ENCODE measurements at places on chromosomes 4 and X.
A peak's percentile ranks its signal among the peaks of the same experiment; 100 is the strongest.

GRCh38 chrX:111041018-111041462, 55.0 kb upstream of the PAK3 start:
- DNase-seq: peak; percentile 88

GRCh38 chr4:123517176-123517575, 120.6 kb downstream of the SPRY1 start:
- DNase-seq: no peak

DNA sequence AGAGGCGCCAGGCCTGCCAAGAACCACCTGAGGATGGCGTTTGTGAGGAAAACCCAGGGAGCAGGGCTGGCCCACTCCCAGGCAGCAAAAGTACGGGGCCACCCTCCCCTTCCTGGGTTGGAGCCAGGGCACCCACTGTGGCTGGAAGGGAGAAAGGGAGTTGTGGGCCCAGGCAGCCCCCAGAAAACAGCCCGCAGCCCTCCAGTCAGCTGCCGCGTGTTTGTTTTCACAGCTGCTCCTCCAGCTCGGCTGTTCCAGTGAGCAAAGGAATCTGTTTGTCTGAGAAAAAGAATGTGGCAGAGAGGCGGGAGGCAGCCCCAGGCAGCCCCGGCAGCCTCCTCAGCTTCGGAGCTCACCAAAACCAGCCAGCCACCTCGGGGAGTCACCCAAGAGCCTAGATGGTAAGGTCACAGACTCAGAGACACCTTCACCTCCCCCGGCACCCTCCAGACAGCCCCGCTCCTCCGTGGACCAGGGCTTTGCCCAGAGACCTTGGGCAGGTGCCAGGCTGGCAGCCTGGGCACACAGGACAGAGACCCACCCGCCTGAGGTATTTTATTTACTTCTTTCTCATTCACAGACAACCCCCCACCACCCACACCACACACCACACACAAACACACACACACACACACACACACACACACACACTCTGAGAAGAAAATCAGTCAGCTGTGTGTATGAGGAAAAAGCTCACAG, 338.1 kb downstream of the BCOR start:
- DNase-seq: peak; percentile 86

- DNase-seq: no peak
Observed at GRCh38 chr4:5020341-5020740, 1.1 kb upstream of the CYTL1 start.

DNA sequence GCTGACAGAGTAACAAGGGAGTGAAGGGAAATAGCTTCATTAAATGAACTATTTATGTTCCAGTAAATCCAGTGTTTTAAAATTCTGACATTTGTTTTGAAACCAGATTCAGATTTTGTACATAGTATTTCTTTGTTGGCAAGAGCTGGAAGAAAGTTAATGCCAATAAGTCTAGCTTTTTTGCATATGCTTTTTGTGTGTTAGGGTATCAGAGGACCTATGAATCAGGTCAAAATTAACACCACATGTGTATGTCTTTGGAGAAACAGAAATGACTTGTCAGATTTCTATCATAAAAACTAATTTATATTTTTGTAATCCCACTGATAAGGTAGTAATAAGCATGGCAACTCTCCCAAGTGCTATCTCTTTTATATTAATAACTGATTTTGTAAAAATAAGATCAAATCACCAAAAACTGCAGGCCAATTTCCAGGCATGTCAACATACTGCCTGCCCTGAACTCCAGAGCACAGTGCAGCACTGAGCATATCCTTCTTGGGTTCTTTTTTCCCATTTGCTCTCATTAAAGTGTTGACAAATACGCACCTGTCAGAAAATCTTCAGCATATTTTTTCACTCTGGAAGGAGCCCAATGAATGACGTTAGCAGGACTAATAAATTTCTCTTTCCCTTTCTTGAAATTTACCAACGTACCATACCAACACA, 65.5 kb downstream of the SH3RF1 start:
- no peak for DNase-seq

DNA sequence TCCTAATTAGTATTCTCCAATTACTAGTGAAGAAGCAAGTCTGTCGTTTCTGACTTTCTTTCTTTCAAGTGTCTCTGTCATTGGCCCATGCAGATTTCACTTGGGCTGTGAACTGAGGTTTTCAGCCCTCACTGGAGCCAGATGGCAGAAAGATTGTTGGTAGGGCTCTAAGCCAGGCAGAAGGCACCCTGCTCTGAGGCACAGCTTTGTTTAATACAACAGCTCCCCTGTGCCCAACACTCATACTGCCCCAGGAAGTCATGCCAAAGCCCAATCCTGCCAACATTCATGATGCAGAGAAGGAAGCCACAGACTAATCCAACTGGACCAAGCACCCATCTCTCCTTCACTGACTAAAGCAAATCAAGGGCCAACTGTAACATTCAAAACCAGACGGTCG, 117.1 kb upstream of the FRG1 start:
- DNase-seq: no peak

DNA sequence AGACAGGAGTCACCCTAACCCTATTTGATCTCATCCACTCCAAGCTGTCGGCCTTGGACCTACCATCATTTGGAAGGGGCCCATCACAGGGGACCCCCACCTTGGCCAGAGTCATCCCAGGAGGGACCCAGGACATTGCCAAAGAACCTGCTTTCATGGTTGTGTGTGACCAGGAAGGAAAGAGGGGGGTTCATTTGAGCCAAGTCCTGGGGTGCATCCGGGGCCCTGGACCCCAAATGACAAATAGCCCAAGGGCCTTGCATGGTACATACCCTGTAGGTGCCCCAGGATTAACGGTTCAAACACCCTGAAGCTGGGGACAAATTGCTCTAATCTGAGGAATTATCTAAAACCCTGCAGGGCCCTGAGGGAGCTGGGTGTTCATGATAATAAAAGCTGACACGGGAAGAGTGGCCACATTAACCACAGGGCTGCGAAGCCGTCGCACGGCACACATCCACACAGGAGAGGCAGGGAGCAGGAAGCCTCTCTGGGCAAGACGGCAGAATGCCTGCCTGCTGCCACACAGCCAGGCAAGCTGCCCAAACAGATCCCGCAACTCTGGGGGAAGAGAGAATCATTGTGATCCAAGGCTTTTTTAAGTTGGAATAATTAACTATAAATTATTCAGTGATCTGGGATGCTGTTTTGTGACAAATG, 28.2 kb upstream of the PPP2R2C start:
- DNase-seq: no peak

DNA sequence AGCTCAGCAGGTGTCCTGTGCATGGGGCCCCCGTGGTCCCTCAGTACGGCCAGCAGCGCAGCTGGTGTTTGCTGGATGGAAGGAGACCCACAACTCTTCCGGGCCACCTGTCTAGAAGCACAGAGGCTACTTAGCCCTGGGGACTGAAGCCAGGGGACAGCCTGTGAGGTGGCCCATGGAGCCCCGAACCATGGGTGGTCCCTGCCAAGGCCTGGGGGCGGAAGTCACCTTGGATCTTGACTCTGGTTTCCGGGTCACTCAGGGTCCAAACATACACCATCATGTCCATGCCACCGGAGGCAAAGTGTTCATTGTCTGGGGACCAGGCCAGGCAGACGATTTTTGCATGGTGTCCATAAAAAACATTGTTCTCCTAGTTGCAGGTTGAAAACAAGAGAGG, 39.5 kb downstream of the WDR1 start:
- DNase-seq: no peak

- no peak for DNase-seq
Observed at GRCh38 chr4:127759228-127759820, 22.8 kb upstream of the HSPA4L start.

- no peak for DNase-seq
Observed at GRCh38 chr4:54433686-54434085, 204.6 kb downstream of the PDGFRA start.

DNA sequence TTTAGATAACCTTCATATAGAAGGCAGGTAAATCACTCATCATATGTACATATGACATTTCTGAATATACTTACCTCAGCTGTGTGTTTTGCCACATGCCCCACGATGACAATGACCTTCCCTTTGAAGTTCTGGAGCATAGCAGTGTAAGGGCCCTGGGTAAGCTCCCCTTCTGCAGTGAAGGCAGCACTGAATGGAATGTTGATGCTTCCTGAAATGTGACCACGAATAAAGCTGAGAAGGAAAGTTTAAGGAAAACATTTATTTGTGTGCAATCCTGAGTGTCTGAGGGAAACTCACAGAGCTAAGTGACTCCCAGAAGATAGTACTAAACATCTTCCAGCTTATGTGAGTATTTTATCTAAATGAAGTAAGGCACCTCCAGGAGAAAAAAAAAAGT, 200.1 kb downstream of the NPNT start:
- DNase-seq: peak; percentile 7

DNA sequence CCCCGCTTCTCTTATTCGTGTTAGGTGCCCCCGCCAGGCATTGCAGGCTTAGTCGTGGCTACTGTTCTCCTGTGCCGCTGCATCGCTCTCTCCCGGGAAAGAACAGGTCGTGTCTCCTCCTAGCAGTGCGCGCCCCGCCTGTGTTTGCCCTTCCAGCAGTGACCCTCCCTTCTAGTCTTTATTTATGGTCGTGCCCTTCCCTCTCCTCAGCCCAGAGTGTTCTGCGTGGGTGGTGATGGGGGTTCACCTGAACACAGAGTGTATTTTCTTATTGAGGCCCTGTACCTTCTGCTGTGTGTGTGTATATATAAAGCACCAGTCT, 15.2 kb downstream of the USP11 start:
- DNase-seq: no peak

- DNase-seq: peak; percentile 60
Observed at GRCh38 chr4:145069361-145069760, 28.6 kb downstream of the ANAPC10 start.

GRCh38 chr4:143412420-143412758, 75.7 kb downstream of the GAB1 start:
- no peak for DNase-seq

- no peak for DNase-seq
Observed at GRCh38 chr4:5043579-5043978, 7.7 kb upstream of the STK32B start.

- DNase-seq: no peak
Observed at GRCh38 chr4:62018537-62018936, 818.4 kb downstream of the ADGRL3 start.

DNA sequence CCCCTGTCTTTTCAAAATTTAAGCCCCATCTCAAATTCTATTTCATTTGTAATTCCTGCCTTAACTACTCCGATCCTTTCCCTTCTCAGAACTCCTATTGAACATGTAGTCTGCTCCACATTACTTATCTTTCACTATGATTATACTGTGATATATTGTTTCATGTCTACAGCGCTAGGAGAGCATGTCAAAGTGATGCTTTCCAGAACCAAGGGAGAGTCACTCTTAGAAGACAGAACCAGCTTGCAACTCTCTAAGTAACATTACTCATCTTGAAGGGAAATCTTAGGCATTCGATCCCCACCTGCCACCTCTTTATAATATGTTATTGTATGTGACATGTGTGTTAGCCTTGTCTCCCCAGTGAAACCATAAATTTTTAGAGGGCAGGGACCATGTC, 10.5 kb downstream of the EXOC1L start:
- no peak for DNase-seq

GRCh38 chr4:107212565-107212964, 176.5 kb upstream of the DKK2 start:
- DNase-seq: no peak

DNA sequence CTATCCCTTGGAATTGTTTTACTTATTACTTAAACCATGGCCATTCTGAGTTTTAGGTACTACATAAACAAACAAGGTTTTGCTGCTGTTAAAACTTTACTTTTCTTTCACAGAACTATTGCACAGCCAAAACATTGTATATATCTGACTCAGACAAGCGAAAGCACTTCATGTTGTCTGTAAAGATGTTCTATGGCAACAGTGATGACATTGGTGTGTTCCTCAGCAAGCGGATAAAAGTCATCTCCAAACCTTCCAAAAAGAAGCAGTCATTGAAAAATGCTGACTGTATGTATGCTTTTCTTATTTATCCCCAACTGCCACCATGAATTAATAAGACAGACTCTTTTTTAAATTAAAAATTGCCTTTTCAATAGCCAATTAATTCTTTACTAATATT, 69.8 kb downstream of the CCKAR start:
- DNase-seq: peak; percentile 46

- DNase-seq: peak; percentile 1
Observed at GRCh38 chrX:140439476-140439875, 65.4 kb downstream of the SOX3 start.

DNA sequence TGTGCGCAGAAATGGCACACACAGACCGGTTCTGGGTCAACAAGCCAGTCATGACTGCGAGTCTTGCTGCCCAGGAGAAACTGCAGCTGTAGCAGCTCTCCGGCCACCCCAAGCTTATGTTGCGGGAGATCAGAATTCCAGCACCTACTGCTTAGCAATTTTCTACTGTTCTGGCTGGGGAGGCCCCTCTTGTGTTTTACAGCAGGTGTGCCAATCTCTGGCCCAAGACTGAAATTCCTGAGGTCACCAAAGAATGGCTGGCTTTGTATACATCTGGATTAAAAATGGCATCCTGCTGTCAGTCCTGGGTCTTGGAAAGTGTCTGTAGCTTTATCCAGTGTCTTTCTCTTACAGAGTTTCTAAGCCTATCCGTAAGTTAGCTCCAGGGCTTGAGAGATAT, 68.9 kb upstream of the TRAM1L1 start:
- no peak for DNase-seq

- peak; percentile 62 for DNase-seq
Observed at GRCh38 chrX:71301195-71301924, at the start of gene ITGB1BP2. TSS of gene ITGB1BP2 (plus strand) at chrX:71301750. CDS start at chrX:71301807, 57 bp downstream.

DNA sequence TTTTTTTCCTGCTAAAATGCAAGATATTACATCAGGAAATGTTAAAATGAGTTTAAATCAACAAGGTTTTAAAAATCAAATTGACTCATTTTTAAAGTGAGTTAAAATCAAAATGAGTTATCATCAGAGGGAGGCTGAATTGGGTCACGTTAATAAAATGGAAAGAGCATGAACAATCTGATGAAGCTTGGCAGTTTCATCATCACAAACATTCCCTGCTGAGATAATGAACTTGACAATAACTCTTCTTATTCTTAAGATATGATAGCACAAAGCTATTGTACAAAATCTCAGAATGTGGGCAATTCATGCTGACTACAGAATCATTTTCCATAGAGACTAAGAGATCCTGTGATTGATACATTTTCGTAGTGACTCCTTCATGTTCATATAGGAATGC, 1086.7 kb downstream of the STIM2 start:
- no peak for DNase-seq

DNA sequence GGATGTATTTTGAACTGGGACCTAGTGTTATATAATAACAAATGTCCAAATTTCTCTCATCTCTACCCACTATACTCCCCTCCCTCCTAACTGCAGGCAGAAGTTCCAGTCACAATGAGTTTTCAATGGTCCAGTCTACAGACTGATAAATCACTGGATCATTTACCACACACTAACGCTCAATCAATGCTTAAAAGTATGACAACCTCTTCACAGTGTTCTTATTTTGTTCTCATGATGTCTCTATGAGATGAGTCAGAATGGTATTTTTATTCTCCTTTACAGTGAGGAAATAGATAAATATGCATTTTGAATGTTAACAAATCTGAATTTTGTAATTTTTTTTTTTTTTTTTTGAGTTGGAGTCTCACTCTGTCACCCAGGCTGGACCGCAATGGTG, 83.7 kb upstream of the ETNPPL start:
- peak; percentile 14 for DNase-seq

GRCh38 chrX:104565791-104566680, at the start of gene IL1RAPL2:
TSS of gene IL1RAPL2 (plus strand) at chrX:104566199.
- peak; percentile 0 for DNase-seq
